ENCODE measurements at places on chromosomes 5 and 9.

- no peak for DNase-seq
Measured at GRCh38 chr5:112372543-112372942, 46.5 kb downstream of the EPB41L4A start.

GRCh38 chr5:107430071-107430625 lies 240.6 kb downstream of the EFNA5 start:
- no peak for DNase-seq

DNA sequence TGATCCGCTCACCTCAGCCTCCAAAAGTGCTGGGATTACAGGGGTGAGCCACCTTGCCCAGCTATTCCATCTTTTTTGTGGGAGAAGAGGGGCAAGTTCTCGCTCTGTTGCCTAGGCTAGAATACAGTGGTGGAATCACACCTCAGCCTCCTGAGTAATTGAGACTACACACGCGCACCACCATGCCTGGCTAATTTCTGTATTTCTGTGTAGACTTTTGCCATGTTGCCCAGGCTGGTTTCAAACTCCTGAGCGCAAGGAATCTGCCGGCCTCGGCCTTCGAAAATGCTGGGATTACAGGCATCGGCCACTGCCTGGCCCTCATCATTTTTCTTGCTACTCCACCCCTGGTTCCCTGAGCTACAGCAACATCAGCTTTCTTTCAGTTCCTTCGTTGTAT lies 2.8 kb upstream of the NOL6 start:
- no peak for DNase-seq

DNA sequence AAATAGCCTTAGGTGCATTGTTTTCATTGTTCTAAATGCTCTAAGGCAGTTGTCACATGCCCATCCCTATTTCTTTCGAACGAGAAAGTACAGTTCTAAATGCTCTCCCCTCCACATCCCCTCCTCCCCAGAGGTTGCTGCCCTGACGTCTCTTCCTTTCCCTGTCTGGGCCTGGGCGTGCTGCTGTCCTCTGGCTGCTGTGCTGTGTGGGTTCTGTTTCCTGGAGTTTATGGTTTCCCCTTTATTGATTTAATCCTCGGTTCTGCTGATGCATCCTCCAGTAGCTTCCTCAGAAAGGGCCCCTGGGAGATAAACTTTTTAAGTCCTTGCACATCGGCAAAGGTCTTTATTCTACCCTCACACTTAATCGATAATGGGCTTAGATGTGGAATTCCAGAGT lies 48.8 kb downstream of the MVB12B start:
- DNase-seq: no peak

DNA sequence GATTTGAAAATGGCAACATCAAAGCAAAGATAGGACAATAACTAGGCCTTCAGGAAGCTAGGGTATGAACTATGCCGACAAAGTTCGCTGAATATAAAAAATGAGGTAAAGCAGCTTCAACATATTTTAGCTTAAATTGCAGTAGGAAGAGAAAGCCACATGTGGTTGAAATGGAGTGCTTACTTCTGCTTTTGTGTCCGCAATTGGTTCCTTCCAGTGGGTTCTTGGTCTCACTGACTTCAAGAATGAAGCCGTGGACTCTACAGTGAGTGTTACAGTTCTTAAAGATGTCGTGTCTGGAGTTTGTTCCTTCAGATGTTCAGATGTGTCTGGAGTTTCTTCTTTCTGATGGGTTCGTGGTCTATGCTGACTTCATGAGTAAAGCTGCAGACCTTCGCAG lies 95.2 kb downstream of the APTX start:
- no peak for DNase-seq

DNA sequence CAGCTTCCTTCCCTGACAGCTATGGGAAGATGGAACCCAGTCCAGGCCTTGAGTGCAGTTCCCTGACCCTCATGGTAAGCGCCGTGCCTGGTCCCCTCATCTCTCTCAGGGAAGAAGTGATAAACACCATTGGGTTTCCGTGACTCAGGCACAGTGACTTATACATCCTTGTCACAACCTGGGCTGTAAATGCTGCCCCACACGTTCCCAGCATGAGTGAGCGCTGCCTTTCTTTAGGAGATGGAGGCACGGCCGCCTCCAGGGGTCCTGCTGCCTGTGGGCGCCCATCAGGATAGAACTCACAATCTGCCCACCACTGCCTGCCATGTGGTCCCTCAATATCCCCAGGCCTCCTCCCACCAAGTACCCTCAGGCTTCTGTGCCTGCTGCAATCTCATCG lies 8.3 kb upstream of the NKD2 start:
- no peak for DNase-seq

- DNase-seq: no peak
Measured at GRCh38 chr9:92407818-92408217, 3.4 kb upstream of the OGN start.

- DNase-seq: no peak
Measured at GRCh38 chr9:124664143-124664542, 107.0 kb downstream of the NR6A1 start.

- no peak for DNase-seq
Measured at GRCh38 chr9:7454624-7455023, 345.0 kb downstream of the DMAC1 start.
